ENCODE measurements at places on chromosomes 1 and 21.

- DNase-seq, result no peak
These were observed 32.0 kb upstream of the SH3D21 start for GRCh38 chr1:36274201-36274600.

DNA sequence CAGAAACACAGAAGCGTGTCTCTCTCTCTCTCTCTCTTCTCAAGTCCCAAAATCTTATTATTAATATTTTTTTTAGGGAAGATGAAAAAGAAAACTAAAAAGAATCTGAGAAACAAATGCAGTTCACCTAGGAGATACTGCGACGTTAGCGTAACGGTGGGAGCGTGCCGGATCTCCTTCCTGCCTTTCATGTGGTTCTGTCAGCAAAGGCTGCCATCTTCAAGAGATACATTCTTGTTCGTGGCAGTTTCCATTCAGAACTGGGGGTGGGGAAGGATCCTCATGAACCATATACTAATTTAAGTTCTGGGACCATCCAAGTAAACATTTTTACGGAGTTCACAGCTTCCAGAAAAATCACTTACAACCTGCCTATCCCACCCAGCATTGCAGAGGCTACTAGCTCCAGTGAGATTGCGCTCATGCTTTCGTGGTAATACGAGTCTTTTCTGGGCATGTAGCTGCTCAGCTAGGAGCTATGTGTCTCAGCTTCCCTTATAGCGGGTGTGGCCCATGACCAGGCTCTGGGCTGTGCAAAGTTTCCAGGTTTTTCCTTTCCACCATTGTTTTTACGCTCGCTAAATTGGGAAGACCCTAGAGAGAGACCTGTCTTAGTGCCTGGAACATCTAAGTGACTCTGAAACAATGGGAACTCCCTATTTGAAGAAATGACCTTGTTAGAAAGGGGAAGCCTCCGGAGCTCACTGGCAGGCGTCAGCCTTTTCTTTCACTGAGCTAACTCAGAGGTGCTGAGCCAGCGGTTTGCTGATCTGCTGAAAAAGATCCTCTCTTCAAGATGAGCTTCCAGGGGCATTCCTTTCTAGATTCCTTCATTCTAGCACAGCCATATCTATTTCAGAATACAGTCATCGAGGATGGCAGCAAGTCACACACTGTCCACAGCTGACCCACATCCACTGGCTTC, 17.3 kb downstream of the SLAMF1 start:
- DNase-seq, result no peak

- no peak for DNase-seq
These were observed 25.3 kb downstream of the PIK3C2B start for GRCh38 chr1:204469304-204469703.

DNA sequence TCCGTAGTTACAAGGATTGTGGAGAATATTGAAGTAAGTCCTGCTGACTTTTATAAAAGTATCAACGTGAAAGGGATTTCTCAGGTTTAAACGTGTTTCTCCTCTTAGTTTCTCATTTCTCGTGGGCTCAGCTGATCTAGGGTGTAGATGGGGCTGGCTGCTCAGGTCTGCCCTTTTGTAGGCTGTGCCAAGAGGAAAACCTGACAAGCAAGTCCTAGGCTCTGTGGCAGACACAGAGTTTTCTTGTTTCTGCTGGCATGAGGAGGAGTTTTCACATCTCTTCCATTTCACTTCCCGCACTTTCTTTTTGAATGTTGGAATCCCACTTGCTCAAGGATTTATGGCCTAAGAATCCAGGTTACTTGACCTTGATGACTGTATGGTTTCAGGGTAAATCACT, 14.8 kb downstream of the VPS13D start:
- no peak for DNase-seq

GRCh38 chr1:221045842-221046831, 166.9 kb downstream of the HLX start:
- DNase-seq, result no peak

DNA sequence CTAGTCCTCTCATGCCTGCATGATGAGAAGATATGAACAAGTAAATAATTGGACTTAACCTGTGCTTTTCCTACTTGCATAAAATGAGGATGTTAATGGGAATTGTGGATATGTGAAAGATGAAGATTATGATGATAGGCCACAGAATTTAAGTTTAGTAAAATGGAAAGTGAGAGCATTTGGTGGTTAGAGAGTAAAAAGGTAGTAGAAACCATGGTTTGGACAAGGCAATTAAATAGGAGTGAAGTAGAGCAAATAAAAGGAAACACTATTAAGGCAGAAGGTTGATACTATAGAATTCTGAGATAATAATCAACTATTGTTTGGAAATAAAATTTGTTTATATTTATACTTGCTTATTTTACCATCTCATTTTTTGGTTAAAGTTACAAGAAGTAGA, 1162.5 kb downstream of the MRPL39 start:
- no peak for DNase-seq

- DNase-seq, result no peak
These were observed 235.8 kb downstream of the COL11A1 start for GRCh38 chr1:102872526-102872925.

GRCh38 chr1:183891158-183891856, 86.4 kb downstream of the RGL1 start:
- no peak for DNase-seq

GRCh38 chr1:33548319-33548718, 75.9 kb downstream of the ZSCAN20 start:
- no peak for DNase-seq

DNA sequence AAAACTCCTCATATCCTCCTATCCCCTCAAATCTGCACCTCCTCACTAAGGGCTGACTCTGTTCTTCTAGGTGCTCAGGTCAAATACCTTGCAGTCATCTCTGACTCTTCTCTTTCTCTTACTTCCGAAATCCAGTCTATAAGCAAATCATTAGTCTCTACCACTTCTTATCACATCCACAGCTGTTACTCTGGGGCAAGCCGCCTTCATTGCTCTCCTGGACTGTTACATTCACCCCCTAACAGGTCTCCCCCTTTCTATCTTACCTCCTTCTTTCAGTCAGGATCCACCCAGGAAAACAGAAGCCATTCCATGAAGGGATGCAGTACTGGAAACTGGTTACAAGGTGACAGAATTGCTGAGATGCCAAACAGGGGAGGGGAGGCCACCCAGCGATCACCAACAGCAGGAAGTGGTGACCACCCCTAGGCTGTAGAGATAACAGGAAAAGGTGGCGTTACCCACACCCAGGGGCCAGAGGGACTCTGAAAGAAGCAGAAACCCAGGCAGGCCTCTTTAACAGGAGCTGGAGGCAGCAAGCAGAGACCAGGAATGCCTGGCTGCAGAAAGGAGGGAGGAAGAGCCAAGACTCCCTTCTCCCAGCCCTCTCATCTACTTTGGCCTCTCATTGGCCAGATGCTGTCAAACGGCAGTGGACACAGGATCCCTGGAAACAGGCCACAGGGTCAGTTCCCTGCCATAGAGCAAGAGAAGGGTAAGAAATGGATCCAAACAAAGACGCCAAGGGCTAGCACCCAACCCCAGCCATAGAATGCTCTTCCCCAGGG, 55.5 kb upstream of the FOXO6 start:
- DNase-seq, result no peak

DNA sequence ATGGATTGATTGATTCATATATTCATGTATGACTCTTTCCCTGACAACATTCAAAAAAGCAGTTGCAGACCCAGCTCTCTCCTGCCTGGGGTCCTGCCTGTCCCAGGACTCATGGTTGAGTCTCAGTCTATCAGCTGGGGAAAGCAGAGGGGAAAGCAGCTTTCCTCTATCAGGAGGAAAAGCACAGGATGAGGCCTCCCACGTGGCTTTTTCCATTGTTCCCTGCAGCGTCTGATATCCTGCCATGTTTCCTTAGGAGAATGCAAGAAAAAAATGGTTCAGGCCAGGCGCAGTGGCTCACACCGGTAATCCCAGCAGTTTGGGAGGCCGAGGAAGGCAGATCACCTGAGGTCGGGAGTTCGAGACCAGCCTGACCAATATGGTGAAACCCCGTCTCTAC, 133.0 kb upstream of the VAMP3 start:
- DNase-seq, result no peak

DNA sequence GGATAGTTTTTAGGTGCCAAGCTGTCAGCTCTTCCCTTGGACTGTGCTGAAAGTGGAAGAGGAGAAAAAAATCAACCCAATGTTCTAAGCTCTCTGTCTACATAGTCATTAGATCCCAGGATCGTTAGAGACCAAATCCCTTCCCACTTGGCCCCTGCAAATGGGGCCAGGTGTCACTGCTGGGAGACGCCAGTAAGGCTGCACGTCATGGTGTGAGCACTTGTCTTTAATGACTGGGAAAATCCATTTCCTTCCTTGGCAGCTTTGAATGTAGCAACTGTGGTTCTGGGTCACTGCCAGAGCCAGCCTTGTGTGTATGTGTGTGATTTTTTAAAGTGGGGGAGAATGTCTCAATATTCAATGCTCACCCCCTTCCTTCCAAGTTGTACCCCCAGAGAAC, 59.9 kb downstream of the MAN1C1 start:
- DNase-seq, result no peak

- DNase-seq, result no peak
These were observed 46.1 kb downstream of the GRIK1 start for GRCh38 chr21:29893687-29894086.

DNA sequence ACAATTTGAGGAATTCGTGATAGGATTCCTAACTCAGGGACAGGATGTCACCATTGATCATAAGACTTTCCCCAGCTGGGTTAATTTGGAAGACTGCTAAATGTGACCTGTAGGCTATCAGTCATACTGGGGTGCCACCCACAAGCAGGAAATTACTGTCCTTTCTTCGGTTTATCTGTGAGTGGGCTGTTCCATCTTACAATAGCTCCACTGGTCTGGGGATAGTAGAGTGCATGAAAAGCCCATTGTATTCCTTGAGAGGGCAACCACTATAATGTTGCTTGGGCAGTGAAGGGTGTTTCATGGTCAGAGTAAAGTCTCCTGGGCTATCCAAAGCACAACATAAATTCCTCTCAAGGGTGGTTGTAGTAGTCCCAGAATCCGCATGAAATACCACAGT, 1523.0 kb upstream of the B3GALT2 start:
- no peak for DNase-seq

- DNase-seq, result no peak
These were observed 9.5 kb downstream of the EYA3 start for GRCh38 chr1:28078680-28079626.
